ENCODE measurements at places on chromosomes 5 and 9.

DNA sequence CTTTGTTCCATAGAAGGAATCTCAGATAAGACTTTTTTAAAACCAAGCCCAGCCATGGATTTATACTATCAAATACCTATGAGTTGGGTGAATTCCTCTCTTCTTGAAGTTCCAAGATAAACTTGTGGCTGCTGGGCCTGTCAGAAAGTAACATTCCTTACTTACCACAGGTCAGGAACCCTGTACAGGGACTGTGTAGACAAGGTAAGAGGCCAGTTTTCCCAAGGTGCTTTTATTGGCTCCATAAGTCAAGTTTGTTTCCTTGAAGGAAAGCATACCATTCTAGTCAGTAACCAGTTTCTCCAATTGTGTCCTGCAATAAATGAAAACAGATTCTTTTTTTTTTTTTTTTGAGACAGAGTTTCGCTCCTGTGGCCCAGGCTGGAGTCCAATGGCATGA is 8.8 kb upstream of the CLTB start:
- no peak for DNase-seq

DNA sequence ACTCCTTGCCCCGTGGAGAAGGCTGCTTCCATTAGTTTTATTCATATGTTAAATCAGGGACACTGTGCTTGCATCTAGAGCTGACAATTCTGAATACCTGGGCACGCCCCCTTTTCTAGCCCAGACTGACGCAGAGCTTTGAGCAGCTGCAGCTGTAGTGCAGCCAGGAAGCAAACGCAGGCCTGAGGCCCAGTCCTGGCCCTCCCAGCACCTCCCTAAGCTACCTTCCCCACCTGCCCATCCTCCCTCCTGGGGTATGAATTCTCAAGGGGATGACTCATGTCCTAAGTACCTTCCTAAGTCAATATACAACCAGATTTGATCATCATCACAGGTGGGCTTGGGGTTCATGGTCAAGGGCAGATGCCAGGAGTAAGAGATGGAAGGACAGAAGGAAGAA is 3.5 kb downstream of the PHF19 start:
- no peak for DNase-seq

- no peak for DNase-seq
These were observed 176.9 kb downstream of the RORB start for GRCh38 chr9:74674077-74674476.

GRCh38 chr9:73684601-73685000 is 532.9 kb downstream of the ANXA1 start:
- DNase-seq: no peak

DNA sequence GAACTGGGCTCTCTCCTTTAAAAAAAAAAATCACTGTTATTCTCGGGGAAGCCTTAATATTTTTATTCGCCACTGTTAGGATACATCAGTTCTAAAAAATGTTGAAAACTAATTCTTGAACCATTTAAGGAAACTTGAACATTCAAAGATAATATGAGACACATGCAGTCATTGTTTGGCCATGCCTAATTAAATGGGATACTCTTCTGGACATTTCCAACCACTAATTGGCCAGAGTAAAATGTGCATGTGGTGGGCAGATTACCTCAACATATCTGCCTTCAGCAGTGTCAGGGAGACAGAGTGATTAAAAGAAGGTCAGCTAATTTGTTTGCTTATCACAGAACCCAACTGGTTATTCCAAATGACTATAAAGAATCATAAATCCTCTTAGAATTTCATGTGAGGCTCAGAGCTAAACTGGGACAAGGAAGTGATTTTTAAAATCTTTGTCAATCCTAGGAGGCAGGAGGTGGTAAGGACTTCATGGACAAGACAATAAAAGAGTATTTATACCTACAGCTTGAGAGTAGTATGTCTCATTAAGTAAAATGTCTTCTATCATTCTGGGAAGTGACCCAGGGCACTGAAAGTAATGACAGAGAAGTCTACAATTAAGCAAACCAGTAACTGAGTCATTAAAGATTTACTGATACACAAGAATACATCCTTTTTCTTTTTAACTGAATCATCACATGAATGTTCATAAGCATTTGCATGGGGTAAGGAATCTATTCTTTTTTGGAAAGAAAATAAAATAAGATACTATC is 242.9 kb upstream of the TRPM3 start:
- DNase-seq: no peak

- no peak for DNase-seq
These were observed 101.3 kb downstream of the SH3TC2 start for GRCh38 chr5:148961261-148962199.

DNA sequence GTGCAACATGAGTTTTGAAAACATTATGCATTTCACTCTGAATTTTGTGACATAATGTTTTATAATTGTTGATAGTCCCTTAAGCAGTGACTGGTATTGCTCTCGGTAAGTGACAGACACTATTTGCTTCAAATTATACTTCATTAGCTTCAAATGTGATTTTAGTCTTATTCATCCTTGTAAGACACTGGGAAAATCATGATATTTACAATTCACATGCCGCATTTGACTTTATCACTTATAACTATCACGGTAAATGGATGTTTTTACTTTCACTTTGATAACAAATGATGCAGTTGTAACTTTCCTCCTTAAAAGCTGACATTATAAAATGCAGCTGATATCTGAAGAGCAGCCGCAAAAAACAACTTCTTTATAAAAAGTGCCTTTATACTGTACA is 44.1 kb upstream of the ITGA2 start:
- DNase-seq: no peak

Measured in NCI-H2171 (cell line).